GM06990 (cell line): ENCODE measurements at places on chromosomes 1 and 21.

- no peak for DNase-seq
These were observed 33.0 kb downstream of the ADGRL2 start for GRCh38 chr1:81833722-81834121.

DNA sequence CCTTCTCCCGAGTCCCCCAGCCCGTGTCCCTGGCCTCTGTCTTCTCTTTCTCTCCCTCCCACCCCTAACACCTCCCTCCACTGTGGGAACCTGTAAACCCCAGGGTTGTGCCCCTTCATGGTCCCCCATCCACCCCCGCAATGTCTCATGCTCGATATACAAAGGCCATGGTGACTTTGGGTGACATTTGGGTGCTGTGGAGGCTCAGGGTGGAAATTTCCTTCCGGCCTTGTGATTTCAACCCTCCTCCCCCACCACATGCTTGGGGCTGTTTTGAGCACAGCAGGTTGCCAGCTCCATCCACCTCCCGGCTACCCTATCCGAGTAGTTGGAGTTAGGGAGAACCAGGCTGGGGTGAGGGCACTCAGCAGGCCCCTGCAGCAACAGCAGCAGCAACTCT is 25.7 kb upstream of the VPS13D start:
- no peak for DNase-seq

- DNase-seq: no peak
These were observed 492.3 kb upstream of the PRMT6 start for GRCh38 chr1:106564192-106564591.

DNA sequence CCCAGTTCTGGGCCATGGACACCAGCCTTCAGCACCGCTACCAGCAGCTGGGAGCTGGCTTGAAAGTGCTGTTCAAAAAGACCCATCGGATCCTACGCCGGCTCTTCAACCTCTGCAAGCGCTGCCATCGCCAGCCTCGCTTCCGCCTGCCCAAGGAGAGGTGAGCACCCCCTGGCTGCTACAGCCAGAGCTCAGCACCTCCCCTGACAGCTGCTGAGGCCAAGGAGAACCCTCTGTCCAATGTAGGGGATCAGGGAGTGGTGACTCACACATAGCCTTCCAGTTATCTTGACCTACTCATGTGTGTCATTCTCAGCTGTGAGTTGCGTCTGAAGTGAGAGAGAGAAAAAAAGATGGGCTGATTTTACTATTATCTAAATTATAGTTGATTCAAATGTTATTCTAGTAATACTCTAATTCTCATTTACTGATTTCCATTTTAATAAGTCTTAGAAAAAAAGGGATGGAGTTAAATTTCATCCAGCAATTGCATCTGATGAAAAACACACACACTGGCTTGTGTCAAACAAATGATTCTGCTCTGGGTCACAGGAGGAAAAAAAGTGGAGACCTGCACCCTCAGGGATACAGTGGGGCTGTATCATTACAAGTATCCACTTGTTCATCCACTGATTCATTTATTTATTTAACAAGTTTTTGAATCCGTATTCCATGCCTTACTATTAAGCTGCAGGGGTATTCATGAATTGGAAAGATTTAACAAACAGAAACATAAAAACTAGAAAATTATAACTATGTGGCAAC is 108.0 kb downstream of the BRINP2 start:
- no peak for DNase-seq

DNA sequence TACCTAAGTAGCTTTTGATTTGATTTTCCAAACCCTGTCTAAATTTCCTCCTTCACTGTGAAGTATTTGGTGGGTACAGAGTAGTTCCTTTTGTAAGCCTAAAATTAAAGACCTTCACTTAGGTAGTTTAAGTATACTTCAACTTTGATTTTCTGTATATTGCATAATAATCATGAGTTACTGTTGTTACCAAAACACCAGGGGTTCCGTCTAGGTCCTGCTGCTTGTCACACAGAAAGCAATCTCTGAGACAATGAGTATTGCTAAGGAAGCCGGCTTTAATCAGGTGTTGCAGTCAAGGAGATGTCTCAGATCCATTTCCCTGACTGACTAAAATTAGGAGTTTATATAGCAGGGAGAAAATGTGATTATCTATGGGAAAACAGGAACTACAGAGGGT is 15.3 kb downstream of the RPS6KC1 start:
- DNase-seq: no peak
